ENCODE measurements at places on chromosomes 2 and 18.

- DNase-seq = no peak
These were observed 947 bp downstream of the ZEB2 start for GRCh38 chr2:144518748-144519596.

- DNase-seq = no peak
These were observed 61.8 kb downstream of the NRP2 start for GRCh38 chr2:205744074-205744591.

DNA sequence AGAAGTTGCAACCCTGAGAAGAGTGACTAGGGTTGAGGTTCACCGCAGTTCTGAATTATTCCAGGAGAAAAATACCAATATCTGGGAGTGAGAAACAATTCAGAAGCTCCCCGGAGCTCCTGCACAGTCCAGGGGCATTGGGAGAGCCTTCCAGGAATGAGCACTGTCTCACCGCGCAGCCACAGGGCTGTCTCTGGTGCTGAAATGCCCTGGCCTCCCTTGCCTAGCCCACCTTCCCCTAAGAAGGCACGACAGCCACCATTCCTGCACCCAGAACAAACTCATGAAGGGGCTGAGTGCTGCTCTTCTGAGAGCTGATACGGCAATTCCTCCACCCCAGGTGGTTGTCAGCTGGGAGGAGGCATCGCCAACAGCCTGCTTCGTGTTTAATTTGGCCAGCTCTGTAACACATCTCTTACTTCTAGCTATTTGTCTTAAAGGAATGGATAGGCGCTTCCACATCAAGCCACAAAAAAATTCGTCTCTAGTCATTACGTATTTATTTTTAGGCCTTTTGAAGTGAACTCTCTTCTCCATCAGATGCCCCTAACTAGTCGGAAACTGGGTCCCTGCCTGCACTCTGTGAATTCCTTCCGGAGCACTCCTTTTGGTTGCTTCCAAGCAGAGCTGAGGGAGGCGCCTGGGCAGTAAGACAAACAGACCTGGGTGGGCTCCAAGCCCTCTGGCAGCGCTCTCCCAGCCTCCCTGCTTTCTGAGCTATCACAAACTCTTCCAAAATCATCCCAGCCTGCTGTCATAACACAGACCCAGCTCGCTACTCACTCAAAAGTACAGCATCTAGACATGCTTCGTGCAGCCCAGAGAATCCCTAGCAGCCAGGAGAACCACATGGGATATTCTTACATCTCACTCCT lies 120.5 kb upstream of the CCDC68 start:
- no peak for DNase-seq

GRCh38 chr2:220785178-220785577 lies 786.9 kb downstream of the EPHA4 start:
- no peak for DNase-seq

- no peak for DNase-seq
These were observed 178.1 kb upstream of the CYP26B1 start for GRCh38 chr2:72325592-72326422.

- no peak for DNase-seq
These were observed 32.4 kb downstream of the KCNK3 start for GRCh38 chr2:26724784-26725520.

DNA sequence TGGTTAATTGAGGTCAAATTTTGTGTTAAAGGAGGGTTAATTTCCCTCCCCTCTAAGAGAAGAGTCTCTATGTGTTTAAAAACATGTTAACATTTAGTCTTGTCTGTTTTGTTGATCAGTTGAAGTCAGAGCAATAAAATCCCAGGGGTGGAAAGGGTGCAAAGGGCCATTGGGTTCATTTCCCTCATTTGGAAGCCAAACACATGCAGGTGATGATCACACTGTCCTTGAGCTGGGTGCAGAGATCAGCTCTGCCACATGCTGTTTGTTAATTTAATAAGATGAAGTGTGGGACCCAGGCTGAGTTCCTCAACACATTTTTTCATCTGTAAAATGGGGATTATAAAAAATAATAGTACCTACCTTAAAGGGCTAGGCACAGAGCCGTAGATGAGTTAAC lies 260.9 kb downstream of the LPIN1 start:
- DNase-seq = no peak

- no peak for DNase-seq
These were observed 35.8 kb upstream of the ZNF804A start for GRCh38 chr2:184562532-184562931.

DNA sequence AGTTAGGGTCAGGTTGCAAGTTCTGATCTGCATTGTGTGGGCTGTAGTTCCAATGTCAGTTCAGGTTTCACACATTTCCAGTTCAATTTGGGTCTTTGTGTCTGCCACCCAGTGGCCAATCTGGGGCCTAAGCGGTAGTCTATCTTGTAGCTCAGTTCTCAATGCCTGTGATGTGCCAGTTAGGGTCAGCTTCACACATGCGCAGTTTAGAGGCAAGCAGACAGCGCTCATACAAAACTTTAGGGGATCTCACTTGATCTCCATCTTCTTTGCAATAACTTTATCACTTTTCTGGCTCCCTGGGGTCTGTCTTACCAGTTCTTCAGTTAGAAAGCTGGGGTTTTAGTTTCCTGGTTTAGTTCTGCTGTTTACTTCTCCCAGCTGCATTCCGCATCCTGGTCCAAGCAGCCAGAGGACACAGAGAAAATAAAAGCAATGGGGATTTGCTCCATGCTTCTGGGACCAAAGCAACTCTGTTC lies 11.0 kb upstream of the ZNF24 start:
- peak; percentile 45 for DNase-seq

DNA sequence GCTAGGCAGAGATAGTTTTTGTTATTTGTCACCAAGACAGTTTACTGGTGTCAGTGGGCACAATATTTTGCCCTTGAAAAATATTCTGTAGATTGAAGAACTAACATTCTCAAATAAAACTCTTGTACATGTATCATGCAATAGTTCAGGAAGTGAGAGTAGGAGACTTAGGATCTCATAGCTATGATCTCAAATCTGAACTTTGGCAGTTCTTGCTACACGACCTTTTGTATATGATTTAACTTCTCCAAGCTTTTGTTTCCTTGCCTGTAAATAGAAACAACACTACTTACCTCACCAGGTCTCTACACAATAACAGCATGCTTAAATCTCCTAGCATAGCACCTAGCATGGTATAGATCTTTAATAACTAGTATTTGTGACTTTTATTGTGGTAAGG lies 219.9 kb downstream of the ICOS start:
- no peak for DNase-seq

DNA sequence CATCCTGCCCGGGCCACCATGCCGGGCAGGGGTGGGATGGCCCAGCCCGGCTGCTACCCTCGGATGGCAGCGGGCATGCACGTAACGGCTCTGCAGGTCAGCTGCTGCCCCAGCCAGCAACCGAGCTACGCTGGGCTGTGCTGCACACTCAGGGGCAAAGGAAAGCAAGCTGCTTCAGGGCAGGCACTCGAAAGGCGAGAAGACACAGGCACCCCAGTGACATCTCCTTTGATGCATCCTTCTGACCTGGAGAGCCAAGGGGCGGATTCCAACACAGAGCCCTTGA lies 8.8 kb downstream of the HDAC4 start:
- DNase-seq = no peak

GRCh38 chr18:52183107-52183506 lies 156.9 kb upstream of the DCC start:
- DNase-seq = no peak

DNA sequence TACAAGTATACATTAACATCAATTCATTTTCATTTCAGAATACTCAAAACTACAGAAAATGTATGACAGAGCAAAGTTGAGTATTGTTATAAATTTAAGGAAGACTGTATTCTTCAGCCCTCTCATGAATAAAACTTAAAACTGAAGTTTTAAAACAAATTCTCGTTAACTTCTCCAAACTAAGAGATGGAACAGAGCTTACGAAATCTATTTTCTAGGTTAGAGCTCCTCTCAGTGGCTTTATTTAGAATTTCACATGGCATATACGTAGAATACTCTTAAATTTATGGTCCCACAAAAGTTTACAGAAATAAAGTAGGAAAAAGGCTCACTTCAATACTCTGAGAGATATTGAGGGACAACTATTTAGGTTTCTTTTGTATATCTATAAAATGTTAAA lies 612.1 kb downstream of the KCNJ3 start:
- no peak for DNase-seq

GRCh38 chr2:225004597-225004996 lies 37.7 kb downstream of the DOCK10 start:
- DNase-seq = no peak

GRCh38 chr2:106109675-106110424 lies 84.3 kb downstream of the UXS1 start:
- DNase-seq = no peak

DNA sequence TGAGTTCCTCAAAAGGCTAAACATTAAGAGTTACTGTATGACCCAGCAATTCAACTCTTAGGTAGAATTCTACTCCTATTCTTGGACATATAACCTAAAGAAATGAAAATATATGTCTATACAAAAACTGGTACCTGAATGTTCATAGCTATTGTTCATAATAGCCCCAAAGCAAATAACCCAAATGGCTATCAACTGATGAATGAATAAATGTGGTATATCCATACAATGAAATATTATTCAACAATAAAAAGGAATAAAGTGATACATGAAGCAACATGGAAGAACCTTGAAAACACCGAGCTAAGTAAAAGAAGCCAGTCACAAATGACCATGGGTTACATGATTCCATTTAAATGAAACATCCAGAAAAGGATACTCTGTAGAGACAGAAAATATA lies 114.6 kb downstream of the BAZ2B start:
- no peak for DNase-seq

GRCh38 chr2:42957109-42957860 lies 164.9 kb upstream of the HAAO start:
- DNase-seq = no peak

DNA sequence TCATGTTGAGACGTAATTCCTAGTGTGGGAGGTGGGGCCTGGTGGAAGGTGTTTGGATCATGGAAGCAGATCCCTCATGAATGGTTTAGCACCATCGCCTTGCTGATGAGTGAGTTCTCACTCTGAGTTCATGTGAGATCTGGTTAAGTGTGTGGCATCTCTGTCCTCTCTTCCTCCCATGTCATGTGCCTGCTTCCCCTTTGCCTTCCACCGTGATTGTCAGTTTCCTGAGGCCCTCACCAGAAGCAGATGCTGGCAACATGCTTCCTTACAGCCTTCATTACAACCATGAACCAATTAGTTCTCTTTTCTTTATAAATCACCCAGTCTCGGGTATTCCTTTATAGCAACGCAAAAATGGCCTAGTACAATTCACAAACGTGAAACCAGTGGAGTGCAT lies 14.6 kb upstream of the MCM6 start:
- no peak for DNase-seq

- no peak for DNase-seq
These were observed 61.2 kb upstream of the RBBP8 start for GRCh38 chr18:22871809-22872525.

DNA sequence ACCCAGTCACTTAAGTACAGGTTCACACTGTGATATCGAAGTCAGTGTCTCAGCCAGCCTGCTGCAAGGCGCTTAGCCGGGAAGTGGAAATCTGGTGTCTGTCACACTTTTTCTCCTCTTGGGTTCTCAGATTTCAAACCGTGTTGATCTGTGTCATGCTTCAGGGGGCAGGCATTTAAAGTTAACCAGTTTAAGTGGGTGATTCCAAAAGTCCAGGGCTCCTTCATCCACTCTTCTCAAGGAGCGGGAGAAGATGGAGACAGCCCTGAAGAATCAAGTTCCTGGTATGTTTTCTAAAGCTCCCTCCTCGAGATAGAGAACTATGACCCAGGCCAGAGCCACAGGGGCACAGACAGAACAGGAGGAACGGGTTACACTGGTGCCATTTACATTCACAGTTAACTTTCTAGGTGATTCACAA lies 331.7 kb downstream of the GBX2 start:
- DNase-seq = no peak

All from fibroblast of skin of left biceps (primary cell).